ENCODE measurements at places on chromosomes 2 and 18.

DNA sequence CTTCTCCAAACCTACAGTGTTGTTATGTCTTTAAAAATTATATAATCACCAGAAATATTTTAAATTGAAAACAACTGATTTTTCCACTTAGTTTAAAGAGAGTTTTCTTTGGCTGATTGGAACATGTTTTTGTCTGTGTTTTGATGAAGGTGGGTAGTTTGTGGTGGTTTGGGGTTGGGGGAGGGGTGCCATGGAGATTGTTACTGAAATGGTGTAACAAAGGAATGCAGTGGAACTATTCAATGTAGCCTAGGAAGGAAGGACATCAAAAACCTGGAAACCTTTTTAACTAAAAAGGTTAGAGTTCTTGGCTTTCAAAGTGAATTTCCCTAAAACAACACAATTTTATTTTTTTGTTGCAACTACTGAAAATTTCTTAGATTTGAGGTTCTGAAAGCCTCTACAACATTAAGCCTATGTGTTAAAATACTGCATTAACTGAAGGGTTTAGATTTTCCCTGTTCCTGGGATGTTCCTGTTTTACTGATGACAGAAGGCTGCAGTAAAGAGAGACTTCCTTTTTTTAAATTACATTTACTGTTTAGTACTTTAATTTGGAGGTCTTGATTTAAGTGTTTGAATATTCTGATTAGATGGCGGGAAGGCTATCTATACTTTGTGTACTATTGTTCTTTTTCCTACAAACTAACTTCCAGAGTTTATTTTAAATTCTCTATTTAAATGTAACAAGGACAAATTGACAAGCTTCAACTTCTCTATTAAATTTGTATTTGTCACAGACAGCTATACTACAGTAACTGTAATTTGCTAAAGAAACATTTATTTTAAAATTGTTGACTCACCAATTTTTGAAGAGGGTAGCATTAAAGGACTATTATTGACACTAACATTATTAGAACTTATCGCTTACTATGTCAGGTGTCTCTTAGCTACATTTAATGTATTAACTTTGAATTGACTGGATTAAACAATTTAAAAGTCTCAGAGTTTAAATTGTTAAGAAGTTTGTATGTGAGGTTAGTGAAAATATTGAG, 87.7 kb downstream of the LIMS1 start:
- DNase-seq, result no peak

- DNase-seq, result no peak
Measured at GRCh38 chr2:166240387-166241313, 112.8 kb upstream of the SCN1A start.

GRCh38 chr2:24972315-24972961, 683 bp upstream of the DNAJC27 start:
- no peak for DNase-seq

DNA sequence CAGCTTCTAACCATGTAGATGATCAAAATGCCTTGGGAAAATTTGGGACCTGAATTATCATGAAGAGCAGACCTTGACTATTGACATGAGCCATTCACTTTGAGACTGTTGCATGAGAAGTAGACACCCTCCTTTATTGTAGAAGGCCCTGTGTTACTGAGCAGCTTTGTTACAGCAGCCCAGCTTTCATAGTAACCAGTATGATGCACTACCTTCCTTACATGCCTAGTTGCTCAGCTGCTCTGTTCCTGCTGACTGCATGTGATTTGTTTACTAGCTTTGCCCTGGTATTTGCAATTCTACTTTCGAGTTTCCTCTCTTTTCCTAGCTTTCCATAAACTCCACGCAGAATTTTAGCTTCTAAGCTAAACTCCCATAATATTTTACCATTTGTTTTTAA, 11.2 kb upstream of the FN1 start:
- DNase-seq, result no peak

- DNase-seq, result no peak
Measured at GRCh38 chr18:47727409-47727808, 203.1 kb downstream of the SMAD2 start.

DNA sequence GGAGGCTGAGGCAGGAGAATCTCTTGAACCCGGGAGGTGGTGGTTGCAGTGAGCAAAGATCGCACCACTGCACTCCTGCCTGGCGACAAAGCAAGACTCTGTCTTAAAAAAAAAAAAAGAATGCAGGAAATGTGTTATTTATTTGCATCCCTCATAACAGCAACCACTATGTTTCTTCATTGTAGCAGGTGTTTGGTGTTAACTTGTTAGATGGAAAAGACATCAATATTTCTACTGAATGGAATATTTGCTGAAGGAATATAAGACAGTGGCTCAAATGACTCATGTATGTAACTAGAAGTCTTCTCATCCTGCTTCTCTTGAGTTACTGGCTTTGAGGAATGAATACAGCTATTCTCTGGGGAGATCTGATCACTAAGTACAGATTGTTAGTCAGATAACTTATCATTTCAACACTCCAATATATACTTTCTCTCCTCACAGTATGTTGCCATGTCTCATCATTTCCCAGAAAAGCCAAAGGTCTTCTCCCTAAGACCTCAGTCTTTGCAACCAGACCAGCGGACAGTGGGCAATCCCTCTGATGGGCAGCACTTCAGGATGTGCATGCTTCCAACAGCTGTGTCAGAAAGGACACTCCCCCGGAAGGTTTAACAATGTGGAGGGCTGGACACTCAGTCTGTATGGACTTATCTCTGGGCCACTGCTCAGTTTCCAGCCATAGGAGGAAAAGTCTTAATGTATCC, 104.4 kb upstream of the STK17B start:
- no peak for DNase-seq

GRCh38 chr2:98506881-98507280, 62.2 kb downstream of the INPP4A start:
- DNase-seq, result no peak

GRCh38 chr2:84788027-84788426, 92.9 kb downstream of the TRABD2A start:
- no peak for DNase-seq

GRCh38 chr2:129733579-129733978, 245.9 kb upstream of the RAB6C start:
- no peak for DNase-seq

DNA sequence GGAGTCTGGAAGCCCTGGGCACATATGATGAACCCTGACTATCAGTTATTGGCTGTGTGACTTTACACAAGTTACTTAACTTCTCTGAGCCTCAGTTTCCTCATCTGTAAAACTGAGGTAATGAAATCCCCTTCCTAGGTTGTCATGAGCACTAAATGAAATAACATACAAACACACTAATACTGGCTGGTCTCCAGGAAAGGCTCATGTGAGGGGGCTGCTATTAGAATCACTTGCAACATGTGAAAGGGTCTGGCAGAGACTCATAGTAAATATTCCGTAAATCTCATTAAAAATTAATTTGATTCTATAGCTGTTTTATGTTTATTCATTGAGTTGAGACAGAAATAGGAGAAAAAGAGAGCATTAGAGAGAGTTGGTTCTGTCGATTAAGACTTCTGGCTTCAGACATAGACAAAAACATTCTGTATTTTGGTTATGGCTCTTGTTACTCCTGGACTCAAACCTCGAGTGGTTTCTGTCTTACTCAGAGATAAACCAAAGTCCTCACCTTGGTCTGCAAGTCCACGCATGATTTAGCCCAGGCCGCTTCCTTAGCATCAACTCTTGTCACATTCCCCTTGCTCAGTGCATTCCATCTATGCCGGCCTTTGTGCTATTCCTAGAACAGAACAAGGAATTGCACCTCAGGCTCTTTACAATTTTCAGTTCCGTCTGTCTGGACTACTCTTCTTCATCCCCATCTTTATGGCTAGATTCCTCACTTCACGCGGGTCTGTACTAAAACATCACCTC, 139.1 kb downstream of the NXPH2 start:
- DNase-seq, result no peak

DNA sequence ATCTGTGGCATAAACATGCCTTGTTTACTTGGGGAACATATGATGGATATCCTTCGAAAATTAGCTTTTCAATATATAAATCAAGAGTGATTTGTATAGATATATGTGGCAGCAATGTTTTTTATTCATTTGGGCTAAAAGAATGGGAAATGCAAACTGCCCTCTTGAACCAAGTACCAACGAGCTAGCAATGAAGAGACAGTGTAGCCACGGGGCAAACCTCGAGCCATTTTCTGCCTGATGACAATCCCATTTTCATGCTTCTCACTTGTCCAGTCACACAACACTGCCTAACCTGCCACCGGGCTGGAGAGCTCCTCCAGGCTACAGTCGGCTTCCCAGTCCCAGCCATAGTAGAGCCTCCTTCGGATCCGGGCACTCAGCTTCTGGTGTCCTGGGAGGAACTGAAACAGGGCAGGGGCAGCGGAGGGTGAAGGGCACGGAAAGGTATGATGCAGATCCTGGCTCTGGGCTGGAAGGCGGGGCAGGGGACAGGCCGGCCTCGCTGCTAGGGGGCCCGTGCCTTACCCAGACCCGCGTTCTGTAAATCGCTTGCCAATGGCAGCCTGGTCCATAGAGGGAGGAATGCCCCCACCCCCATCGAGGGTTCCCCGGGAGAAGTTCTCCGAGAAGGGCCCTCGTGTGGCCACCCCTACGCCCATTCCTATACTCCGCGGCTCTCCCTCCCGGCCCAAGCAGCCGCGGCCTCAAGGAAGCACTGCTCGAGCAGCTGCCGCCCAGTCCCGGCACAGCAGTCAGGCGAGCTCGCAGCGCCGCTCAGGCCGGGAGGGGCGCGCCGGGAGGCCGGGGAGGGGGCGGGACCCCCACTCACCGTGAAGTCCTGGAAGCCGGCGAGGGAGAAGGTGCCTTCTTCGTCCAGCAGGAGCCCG, 552 bp downstream of the CNPPD1 start:
- no peak for DNase-seq

DNA sequence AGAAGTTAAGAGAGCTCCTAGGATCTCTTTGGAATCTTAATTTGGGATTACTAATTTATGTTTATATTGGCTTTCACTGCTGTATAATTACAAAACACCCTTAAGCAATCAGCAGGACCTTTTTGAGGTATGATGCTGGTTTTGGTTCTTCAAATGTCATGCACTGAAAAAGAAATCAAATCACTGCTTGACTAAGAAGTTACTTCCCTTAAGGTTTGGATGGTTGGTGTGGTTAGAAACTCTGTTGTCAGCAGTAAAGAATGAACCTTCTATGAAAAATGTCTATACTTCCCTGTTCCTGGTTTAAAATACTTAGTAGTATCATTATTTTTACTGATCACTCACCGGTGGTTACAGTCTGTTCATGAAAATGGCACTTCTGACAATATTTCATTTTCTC, 5.5 kb downstream of the COLEC12 start:
- no peak for DNase-seq

- DNase-seq, result no peak
Measured at GRCh38 chr2:6080932-6081753, 389.0 kb downstream of the SOX11 start.

DNA sequence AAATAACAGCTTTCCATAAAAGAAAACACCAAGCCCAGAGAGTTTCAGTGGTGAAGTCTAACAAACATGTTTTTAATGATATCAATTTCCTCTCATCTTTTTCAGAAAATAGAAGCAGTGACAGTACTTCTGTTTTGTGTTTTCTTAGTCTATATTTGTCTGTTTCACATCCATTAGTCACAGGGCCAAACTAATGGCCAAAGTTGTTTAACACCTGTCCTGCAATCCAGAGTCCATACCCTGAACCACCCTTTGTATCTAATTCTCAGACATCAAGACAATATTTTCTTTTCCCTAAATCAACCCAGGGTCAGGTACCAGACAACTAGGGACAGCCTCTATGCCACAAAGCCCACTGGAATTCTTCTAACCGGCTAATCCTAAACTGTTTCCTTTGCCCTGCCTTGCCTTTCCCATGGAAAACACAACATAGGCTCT, 25.9 kb downstream of the TMSB10 start:
- no peak for DNase-seq
